Omental fat pad (tissue), 4 donors: ENCODE measurements at places on chromosomes 16 and 17.
A peak's percentile ranks its signal among the peaks of the same experiment; 100 is the strongest.

DNA sequence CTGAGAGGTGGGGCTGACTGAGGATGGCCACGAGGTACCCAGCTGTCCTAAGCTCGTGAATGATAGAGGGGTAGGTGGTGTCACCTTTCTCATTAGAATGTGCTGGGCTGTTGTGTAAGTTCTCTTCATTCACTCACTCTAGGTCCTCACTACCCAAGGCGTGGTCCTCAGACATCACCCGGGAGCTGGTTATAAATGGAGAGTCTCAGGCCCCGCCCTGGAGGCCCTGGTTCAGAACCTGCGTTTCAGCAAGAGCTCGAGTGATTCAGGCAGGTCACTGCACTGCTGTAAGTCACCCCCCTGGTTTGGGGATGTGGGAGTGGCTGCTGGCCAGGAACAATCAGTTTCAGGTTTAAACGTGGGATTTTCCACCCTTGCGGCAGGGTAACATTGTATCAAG is 139.8 kb downstream of the FOXL1 start:
- no peak for DNase-seq

GRCh38 chr16:87628940-87629339 is 26.6 kb downstream of the JPH3 start:
- DNase-seq: no peak

DNA sequence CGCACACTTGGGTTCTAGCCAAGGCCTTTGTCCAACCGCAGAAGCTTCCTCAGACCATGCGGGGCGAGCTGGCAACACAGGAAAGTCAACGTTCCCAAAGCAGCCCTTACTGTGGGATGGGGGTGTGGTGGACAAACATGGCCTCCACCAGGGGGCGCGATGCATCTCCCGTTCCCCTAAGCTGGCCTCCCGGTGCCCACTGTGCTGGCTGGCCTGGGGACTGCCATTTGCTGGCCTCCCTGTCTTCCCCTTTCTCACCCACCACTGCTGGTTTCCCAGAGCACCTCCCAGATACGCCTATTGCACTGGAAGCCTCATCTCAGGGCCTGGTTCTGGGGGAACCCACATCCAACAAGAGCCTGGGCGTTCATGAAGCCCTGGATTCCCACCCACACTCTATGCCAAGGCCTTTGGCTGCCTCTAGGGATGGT is 145.3 kb downstream of the IRF8 start:
- DNase-seq: no peak

DNA sequence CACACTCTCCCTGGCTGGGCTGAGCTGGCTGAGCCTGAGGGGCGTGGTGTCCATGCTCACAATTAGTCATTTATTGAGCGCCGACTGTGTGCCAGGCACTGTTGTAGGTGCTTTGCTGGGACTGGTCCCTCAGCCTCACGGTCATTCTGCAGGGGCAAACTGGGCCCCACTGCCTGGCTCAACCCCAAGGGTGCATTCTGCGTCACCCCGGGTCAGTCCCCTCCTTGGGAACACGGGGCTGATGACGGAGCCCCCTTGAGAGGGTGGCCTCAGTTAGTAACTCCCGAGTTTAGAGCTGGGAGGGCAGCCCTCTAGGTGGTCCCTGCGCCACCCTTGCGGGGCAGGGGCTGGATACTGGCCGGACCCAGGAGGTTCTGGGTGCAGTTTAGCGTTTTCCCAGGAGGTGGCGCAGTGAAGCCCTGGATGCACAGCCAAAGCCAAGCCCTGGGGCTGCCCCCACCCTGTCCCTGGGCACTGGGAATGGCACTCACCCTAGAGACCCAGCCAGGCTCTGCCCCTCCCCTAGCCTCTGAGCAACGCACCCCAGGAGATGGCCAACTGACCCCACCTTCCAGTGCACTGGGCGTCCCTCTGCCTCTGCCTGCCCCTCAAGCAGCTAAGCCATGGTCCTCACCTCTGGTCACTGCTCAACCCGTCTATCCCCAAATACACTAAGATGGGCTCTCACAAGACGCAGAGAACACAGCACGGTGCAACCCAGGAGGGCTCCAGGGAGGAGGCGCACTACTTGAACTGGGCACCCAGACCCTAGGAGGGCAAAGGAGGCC is 243.2 kb upstream of the GSE1 start:
- peak; percentile 64 for DNase-seq

DNA sequence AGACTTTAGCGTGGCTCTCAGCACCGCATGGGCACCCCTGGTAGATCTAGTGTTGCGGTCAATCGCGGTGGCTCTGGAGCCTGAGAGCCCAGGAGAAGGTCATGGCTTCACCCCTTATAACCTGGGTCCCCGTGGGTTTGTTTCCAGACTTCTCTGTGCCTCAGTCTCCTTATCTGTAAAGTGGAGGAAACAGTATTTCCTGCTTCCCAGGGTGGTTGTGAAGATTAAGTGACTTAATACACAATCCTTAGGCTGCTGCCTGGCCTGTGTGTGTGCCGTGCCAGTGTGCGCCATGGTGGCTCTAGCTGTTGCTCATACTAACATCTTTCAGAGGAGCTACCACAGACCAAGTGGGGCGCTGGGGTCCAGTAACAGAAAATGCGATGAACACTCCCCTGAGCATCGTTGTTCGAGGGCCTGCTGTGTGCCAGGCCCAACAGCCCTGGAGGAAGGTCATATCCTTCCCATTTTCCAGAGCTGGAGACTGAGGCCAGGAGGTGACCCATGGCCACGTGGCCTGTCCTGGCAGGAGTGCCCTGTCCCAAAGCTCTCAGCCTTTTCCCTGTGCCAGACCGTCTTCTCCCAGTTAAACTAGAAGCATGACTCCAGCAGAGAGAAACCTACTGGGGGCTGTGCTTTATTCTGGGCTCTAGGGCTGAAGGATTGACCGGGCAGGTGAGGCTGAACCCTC is 70.1 kb downstream of the CMIP start:
- no peak for DNase-seq

DNA sequence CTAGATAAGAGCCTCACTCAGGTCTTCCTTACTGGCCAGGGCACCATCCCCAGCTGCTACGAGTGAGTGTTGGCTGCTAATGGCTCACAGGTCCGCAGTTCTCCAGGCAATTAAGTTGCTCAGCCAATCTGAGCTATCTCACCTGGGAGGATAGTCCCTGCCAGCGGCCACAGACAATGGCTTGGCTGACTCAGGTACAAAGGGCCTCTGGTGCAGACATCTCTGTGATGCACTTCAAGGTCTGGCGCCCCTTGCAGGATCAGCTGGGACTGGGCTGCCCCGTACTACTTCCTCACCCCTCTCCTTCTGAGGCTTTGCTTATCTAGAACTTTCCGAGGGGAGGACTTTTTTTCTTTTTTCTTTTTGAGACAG is 49.2 kb upstream of the EMP2 start:
- DNase-seq: no peak

- no peak for DNase-seq
These were observed at the start of gene RASL10B for GRCh38 chr17:35731239-35731916. Gene RASL10B, plus strand, starts transcription at chr17:35731639. Its CDS starts 3,546 bp downstream, at chr17:35735185.

DNA sequence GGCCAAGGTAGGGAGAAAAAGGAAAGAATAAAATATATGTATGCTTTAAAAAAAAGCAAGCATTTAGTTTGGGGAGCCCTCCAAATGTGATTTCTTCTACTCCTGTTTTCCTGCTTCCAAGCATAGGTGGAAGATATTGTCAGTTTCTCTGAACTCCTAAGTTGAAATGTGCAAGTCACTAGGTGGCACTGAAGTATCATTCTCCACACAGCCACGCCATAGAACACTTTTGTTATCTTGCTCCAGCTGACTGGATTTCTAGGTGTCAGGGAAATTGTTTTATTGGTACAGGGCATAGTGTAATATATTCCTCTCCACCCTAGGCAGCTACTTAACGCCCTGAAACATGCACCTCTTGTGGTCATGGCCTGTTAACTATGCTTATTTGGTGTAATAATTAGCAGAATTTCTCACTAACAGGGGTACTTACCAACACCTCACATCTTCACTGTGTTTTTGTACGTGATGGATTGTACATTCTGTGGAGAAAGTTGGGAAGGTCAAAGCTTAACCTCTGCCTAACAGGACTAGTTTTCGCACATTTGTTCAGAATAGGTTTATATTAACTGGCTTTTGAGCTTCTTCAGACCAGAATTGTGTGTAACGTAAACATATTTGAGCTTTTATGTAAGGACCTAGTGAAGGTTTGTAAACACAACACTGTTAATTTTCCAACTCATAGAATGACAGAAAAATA is 69.3 kb downstream of the FTO start:
- no peak for DNase-seq

DNA sequence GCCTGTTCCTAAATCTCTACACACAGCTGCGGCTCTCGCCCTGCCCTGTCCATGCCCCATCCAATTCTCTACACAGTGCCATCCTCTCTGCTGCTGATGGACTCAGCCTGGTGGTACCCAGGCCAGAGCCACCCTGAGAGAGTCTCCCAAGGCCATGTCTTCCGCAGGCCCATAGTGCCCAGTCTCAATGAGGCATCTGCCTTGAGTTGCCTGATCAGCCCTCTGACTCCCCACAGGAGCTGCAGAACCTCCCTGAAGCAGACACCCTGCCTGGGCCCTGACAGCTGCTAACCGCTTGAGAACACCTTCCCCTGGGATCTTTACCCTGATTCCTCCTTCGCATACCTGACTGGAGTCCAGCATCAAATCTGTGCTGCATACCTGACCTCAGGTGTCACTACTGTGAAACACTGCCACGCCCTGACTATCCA is 13.3 kb downstream of the TSPOAP1 start:
- DNase-seq: peak; percentile 7

- DNase-seq: no peak
These were observed 23.2 kb downstream of the MYH3 start for GRCh38 chr17:10633738-10634379.

GRCh38 chr17:59330053-59330942 is 1.2 kb upstream of the YPEL2 start:
- peak; percentile 32 for DNase-seq

DNA sequence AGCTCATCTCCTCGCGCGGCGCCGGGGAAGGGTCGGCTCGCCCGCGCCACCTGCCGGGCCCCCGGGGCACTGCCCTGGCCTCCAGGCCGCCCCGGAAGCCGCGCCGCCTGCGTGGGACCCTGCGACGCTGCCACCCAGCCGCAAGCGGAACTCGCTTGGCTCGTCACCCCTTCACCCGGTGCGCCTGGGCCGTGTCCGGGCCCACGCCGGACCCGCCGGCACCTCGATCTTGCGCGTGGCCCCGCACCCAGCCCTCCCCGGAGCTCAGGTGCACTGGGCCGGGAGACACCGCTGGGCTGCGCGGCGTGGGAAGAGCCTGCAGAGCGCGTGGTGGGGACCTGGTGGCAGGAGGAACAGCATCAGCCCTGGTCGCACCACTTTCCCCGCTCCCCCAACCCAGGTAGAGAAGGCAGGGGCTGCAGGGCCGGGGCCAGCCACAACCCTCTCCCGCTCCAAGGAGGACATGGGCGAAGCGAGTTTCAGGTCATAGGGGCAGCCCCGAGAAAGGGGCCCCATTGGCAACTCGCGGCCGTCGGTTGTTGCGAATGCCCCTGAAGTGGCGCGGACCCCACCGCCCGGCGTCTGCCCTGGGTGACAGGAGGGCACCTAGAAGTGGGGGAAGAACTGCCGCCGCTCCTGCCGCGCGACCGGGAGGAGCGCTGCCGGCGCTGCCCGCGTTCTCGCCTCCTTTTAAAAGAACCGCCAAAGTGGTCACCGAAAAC is 363 bp upstream of the MIF4GD start:
- no peak for DNase-seq

- DNase-seq: no peak
These were observed 21.9 kb downstream of the PARN start for GRCh38 chr16:14608111-14608566.

GRCh38 chr17:69711541-69711940 is 297.0 kb downstream of the MAP2K6 start:
- no peak for DNase-seq

DNA sequence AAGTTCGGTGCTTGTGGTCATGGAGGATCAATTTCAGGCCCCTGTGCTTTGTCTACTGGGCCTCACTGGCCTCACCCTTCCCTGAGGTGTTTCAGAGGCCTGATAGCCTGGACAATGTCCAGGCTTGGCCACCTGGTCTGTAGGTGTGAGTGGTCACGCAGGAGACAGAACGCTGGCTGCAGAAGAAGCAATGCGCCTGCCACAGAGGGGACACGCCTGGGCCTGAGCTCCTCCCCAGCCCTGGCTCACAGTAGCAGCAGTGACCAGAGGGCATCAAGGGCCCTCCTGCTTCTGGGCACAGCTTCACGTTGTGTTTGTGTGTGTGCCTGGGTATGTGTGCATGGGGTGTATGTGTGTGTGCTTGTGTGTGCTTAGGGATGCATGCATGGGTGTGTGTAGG is 1.9 kb upstream of the PITPNM3 start:
- no peak for DNase-seq

- DNase-seq: no peak
These were observed 11.0 kb upstream of the CAPNS2 start for GRCh38 chr16:55555436-55555835.

GRCh38 chr17:46266656-46267544 is 28.0 kb upstream of the LRRC37A start:
- DNase-seq: peak; percentile 29

- no peak for DNase-seq
These were observed 31.3 kb upstream of the ABCC3 start for GRCh38 chr17:50603340-50603739.

DNA sequence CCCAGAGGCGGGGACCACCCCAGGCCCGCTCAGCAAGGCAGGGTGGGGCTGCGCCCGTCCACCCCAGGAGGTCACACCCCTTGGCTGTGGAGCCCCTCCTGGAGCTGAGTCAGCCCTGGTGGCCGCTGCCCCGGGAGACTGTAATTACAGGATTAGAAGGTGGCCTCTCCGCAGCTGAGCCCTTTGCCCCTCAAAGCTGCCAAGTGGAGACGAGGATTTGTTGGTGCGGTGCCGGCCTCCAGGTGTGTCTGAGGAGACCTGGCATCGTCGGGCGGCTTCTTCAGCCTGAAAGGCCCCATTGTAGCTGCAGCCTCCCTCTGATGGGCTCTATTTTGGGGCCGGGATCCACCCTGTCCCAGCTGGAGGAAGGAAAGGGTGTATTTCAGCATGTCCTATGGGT is 22.7 kb upstream of the SPNS2 start:
- DNase-seq: no peak

- DNase-seq: peak; percentile 58
These were observed 23.0 kb downstream of the NSMCE1 start for GRCh38 chr16:27245276-27246172.

DNA sequence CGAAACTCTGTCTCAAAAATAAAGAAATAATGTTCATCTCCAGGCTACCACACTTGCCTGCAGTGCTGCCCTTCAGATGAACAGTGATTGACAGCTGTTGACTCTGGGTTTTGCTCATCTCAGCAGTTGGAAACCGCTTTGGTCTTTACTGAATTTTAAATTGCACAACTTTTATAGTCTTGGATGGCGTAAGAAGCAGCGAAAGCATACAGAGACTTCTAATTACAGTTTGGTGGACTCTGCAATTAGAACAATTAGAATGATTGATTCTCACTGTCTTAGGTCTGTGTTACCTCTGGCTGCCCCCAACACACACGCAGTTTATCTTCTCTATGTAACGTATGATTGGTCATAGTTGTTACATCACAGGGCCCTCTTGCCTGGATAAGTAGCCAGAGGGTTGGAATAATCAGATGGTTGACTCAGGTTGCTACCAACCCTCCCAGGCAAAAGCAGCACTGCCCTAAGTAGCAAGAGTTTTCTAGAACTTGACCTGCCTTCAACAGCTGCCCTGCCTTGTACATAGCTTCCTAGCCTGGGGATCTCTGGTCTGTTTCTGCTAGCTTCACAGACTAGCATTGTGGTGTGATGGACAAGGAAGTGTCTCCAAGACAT is 1.9 kb upstream of the NAT9 start:
- no peak for DNase-seq
